ENCODE measurements at places on chromosomes 7 and 10. TPM values are rescaled to one million over a fixed set of nuclear protein-coding genes. Genes with fewer than 3 reads are reported as not detected.

The TMUB1 gene
- total RNA-seq = 53.8 TPM

The BBIP1 gene
- 31.1 TPM for total RNA-seq

The UTF1 gene
- total RNA-seq = 0.19 TPM

The C7orf57 gene
- 0.14 TPM for total RNA-seq

The EIF5AL1 gene
- 0.45 TPM for total RNA-seq

The CALML3 gene
- total RNA-seq = not detected

The TMEM229A gene
- not detected for total RNA-seq

The LEP gene
- not detected for total RNA-seq

The EN2 gene
- total RNA-seq = not detected

The EIF4H gene
- 384 TPM for total RNA-seq

The TYW1B gene
- 4.2 TPM for total RNA-seq

The C7orf33 gene
- total RNA-seq = not detected

The ZNF117 gene
- total RNA-seq = 3.6 TPM

The MMP21 gene
- not detected for total RNA-seq

The TMEM273 gene
- total RNA-seq = 36.4 TPM

The ANKRD2 gene
- total RNA-seq = not detected

The RUFY2 gene
- total RNA-seq = 10.3 TPM

The STAMBPL1 gene
- 43.5 TPM for total RNA-seq

The NPFFR1 gene
- not detected for total RNA-seq

The SPDYE9 gene
- not detected for total RNA-seq

The PNLIPRP1 gene
- total RNA-seq = not detected

The ADAM12 gene
- total RNA-seq = not detected

The SEMA3E gene
- not detected for total RNA-seq

The ARID5B gene
- 56.9 TPM for total RNA-seq

Data from activated CD4-positive, alpha-beta T cell treated with anti-CD3 and anti-CD28 coated beads, Interleukin-2, amount 10 ng/mL, durations not matched to agents 24 days and 14 days (primary cell).